T-helper 2 cell treated with Interferon-gamma antibody and Interleukin-4, amounts not matched to agents 100 ng/mL and 5 ng/mL, for 36 hours (primary cell): ENCODE measurements at places on chromosomes 7 and 10. TPM values are rescaled to one million over a fixed set of nuclear protein-coding genes. Genes with fewer than 3 reads are reported as not detected.

DNAH11 gene
- total RNA-seq = 1.2 and 1.9 TPM in 2 replicates

ADAM12 gene
- 0.14 TPM in 1 of 2 replicates, not detected in the other for total RNA-seq

TET1 gene
- total RNA-seq = 2.3 and 2.7 TPM in 2 replicates

HOXA1 gene
- 0.41 and 0.50 TPM in 2 replicates for total RNA-seq

TAS2R41 gene
- not detected in 2 replicates for total RNA-seq

ACTA2 gene
- 9.3 and 10.6 TPM in 2 replicates for total RNA-seq

AIFM2 gene
- 3.1 and 3.7 TPM in 2 replicates for total RNA-seq

PYROXD2 gene
- 8.6 and 8.8 TPM in 2 replicates for total RNA-seq

SMARCD3 gene
- 2.5 and 2.6 TPM in 2 replicates for total RNA-seq

GRM8 gene
- total RNA-seq = not detected in 2 replicates

PIK3AP1 gene
- 2.7 and 3.1 TPM in 2 replicates for total RNA-seq

BBS9 gene
- total RNA-seq = 7.7 and 9.2 TPM in 2 replicates

CPN1 gene
- total RNA-seq = not detected in 2 replicates

PLEKHS1 gene
- total RNA-seq = 0.11 TPM in 1 of 2 replicates, not detected in the other

RAPGEF5 gene
- 0.27 and 0.41 TPM in 2 replicates for total RNA-seq

INHBA gene
- 0.09 TPM in 1 of 2 replicates, not detected in the other for total RNA-seq

KEL gene
- total RNA-seq = 0.32 and 0.57 TPM in 2 replicates

MAT1A gene
- not detected in 2 replicates for total RNA-seq

LGI1 gene
- total RNA-seq = not detected in 2 replicates

TMEM26 gene
- not detected in 2 replicates for total RNA-seq

GPC2 gene
- 7.0 and 8.5 TPM in 2 replicates for total RNA-seq

LOXL4 gene
- total RNA-seq = not detected in 2 replicates
